ENCODE measurements at places on chromosomes 16 and 17.

DNA sequence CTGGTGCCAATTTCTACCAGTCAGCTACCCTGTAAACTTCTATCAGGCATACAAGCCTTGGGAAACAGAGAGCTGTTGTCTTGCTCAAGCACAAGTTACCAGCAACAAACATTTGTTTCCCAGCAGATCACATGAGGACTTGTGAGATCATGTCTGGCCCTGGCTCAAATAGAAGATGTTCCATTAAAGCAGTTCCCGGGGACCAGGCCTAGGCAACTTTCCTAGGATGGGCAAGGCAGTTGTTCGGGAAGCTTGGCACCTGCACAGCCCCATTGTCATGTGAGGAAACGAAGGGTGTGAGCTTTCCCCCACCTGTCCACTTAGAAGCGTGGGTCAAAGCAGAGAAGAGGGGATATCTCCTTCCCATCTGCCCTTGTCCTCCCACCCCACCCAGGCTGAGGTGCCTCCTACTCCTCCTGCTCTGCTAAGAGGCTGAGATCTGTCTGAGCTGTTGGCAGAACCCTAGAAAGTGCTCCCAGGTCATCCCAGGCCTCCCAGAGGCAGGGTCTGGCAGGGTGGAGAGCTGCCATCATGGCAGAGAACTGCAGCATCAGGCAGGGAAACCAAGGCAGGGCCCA, 11.2 kb upstream of the SLC47A2 start:
- no peak for DNase-seq

- no peak for DNase-seq
Observed at GRCh38 chr16:65372171-65372570, 250.3 kb upstream of the CDH11 start.

DNA sequence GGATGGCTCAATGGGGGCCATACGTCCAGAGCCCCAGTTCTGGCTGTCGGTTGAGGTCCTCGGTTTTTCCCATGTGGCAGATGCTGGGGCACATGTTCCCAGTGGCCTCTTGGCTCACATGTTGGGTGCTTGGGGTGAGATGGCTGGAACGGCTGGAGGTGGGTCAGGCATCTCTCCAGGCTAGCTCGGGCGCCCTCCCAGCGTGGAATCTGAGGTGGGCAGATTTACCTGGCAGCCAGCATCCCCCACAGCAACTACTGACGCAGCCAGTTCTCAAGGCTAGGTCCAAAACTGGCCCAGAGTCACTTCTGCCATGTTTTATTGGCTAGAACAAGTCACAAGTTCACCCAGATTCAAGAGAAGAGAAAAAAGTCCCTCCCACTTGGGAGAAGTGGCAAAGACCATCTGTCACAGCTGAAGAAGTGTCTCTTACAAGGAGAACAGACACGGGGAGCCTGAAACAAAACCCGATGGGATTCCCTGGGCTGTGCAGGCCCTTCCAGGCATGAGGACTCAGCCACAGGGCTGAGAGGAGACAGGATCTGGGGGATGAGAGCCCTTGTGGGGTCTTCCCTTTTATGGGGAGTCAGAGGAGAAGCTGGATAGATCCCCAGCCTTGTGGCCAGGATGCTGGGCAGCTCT, 15.2 kb downstream of the ACE start:
- no peak for DNase-seq

GRCh38 chr17:71760062-71760720, 360.6 kb upstream of the SOX9 start:
- DNase-seq: no peak

- no peak for DNase-seq
Observed at GRCh38 chr17:1995907-1996799, 29.0 kb downstream of the RTN4RL1 start.

GRCh38 chr17:61337290-61337689, 62.4 kb upstream of the TBX2 start:
- DNase-seq: no peak

DNA sequence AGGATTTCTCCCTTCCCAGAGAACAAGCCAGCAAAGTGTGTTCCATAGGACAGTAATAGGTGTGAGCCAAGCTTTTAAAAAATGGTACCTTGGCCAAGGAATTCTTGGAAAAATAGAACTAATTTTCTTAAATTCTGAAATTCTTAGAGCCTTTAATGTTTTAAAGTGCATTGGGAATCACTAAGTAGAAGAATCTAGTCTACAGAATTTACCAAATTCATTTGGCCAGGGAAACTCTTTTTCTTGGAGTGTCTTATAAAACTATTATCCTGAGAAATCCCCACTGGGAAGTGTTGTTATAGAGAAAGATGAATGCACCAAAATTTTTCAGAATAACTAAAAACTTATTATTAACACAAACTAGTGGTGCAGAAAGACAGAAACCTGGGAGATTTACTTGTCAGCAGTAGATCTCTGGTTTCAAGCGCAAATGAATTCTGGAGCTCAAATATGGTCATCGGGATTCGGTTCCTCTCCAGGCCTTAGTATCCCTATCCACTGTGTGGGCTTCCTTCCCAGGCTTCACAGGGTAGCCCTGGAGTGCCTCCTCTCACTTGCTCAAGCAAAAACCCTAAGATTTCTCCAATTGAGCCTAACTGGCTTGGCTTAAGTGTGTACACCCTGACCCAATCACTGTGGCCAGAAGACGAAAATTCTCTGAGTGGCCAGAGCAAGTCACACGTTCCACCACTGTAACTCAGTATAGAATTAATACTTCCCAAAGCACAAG, 217.8 kb downstream of the CHD9NB start:
- DNase-seq: no peak

GRCh38 chr16:48386559-48387312, 1.5 kb upstream of the SIAH1 start:
- DNase-seq: no peak

GRCh38 chr17:47704736-47705135, 10.8 kb downstream of the TBKBP1 start:
- DNase-seq: no peak

GRCh38 chr17:1087381-1088241, 90.7 kb downstream of the TIMM22 start:
- DNase-seq: peak; percentile 68

GRCh38 chr16:50457979-50458491, 89.2 kb upstream of the BRD7 start:
- no peak for DNase-seq

DNA sequence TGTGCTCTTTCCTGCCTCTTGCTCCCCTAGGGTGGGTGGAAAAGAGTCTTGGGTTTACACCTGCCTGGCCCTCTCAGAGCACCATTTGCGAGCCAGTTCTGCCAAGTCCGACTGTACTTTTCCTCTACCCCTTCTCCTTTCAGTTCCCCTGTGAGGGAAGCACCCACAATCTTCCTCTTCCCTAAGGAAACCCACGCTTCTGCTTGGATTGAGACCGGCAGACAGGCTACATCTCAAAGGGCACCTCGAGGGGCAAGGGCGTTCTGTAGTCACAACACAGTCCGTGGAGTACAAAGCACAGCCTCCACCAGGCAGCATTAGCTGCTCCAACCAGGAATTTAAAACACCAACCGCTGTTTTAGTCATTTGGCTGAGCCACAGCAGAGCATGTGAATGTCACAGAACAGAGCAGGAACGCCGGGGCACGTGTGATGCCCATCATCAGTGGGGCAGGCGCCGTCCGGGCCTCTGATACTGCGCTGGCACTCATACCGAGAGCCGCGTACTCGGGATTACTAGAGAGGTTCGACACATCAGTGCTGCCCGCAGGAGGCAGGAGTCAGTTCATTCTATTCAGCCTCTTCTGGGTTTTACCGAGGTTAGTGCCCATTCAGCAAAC, 13.7 kb upstream of the MNT start:
- DNase-seq: no peak

DNA sequence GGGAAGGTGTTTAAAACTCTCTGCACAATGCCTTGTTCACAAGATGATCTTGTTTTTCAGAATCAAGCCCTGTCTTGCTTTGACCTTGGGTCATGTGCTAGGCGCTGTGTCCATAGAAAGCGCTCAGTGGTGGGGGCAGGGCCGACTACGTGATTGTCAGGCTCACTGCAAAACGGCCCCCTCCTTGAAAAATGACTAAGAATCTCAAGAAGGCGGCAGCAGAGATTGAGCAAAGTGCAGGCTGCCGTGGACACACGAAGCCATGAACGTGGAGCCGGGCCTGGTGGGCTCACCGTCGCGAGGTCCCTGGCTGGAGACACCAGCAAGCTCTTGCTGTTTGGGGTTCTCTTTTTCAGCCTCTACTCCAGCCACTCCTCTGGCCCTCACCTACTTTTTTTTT, 10.2 kb downstream of the ATP2C2 start:
- no peak for DNase-seq

DNA sequence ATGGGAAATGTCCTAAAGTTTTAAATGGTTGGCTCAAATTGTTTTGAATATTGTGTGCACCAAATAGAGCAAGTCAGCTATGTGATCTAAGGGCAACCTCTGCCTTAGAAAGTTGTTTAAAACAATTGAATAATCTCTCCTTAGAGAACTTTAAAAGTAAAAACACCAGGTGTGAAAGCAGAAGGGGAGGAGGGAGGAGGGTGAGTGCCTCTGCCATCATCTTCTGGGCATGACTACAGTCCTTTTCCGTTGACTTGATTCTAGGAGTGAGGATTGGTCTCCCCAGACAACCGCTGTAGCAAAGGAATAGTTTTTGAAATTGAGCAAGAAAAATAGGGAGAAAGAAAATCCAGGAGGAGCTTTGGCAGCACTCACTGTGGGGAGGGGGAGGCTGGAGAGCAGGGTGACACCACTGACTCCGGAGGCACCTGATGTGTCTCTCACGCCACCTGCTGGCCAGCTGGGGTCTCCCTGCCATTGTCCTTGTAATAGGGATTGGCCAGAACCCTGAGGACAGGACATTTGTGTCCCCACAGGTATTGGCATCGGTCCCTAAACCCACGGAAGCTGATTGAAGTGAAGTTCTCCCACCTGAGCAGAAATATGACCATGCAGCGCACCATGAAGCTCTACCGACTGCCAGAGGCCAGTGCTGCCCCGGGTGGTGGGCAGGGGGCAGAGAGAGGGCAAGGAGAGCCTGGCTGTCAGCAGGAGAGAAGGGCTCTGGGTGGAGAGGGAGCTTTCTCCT, 33.3 kb downstream of the PLCD3 start:
- peak; percentile 8 for DNase-seq

- no peak for DNase-seq
Observed at GRCh38 chr17:4497101-4497824, 1.4 kb upstream of the SPNS2 start.

- DNase-seq: no peak
Observed at GRCh38 chr17:73068322-73069153, 23.9 kb downstream of the SLC39A11 start.

GRCh38 chr17:46742565-46743270, 75.8 kb downstream of the WNT3 start:
- no peak for DNase-seq

- peak; percentile 41 for DNase-seq
Observed at GRCh38 chr17:68291836-68292688, 767 bp downstream of the ARSG start.

DNA sequence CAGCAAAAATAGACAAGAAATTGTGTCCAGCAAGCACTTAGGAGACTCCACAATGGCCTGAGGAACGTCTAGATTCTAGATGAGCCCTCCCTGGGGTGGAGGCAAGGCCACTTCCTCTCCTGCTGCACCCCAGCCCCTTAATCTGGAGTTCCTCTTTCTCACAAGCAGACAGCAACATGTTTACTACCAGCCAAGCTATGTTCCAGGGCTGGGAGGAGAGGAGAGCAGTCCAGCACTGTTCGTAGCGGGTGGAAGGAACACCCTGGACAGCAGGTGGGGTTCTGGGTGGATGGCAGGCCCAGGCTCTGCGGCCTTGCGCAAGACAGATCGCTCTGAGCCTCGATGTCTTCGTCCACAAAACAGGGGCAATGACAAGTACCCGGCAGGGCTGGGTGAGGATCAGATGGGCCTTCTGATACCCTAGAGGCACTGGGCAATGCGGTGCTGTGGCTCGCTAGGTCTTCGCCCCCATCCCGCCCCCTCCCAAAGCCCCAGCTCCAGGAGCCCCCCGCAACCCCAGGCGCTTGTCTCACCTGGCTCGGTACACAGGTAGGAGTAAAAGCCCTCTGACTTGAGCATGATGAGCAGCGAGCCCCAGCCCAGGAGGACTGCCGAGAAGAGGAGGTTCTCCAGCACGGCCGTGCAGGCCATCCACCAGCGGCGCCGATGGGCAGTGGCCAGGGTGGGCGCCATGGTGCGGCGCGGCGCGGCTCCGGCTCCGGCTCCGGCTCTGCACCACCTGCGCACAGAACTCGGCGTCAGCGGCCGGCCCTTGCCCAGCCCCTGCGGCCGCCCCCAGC, 1.3 kb downstream of the SLC43A2 start:
- DNase-seq: no peak

- DNase-seq: no peak
Observed at GRCh38 chr16:23351360-23351759, 49.3 kb downstream of the SCNN1B start.

DNA sequence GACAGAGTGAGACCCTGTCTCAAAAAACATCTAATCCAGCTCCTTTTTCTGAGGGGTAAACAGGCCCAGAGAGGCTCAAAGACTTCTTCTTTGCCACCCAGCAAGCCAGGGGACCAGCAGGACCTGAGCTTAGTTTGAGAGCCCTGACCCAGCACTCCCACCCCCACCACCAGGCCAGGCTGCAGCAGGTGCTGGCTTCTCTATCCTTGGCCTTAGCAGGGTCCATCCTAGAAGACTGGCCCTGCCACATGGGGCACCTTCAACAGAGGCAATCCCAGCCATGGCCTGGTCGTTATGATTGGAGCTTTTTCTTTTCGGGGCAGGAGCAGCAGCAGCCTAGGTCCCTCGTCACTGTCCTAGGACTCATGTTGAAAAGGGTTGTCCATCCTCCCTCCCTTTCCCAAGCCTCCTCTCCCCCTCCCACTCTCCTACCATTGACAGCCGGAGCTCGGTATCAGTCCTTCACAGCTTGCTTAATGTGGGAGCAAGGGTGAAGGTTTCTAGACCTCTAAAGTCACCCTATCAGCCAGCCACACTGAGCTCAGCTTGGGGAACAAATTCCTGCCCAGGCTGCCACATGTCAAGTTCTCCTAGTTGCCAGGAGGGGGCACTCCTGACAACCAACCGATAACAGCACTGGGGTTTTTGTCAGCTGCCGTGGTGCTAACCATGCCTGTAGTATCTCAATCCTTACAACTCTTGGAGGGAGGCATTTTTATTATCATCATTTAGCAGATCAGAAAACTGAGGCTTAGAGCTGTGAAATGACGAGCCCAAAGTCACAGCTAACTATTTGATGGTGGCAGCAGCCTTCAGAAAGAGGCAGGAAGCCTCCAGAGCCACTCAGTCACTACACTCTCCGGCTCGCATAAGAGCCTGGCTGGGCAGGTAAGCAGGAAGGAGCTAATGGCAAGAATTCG, 11.2 kb downstream of the MRPL27 start:
- DNase-seq: no peak

GRCh38 chr17:45116434-45117016, 15.8 kb downstream of the PLCD3 start:
- DNase-seq: no peak

GRCh38 chr17:45220079-45220478, 1.6 kb upstream of the FMNL1 start:
- no peak for DNase-seq
